Neural cell (in vitro differentiated cells): ENCODE measurements at places on chromosomes 4 and X. TPM values are rescaled to one million over a fixed set of nuclear protein-coding genes. Genes with fewer than 3 reads are reported as not detected.

The FOXO4 gene
- 1.9 and 3.1 TPM in 2 replicates for polyA plus RNA-seq

The VCX3A gene
- 0.87 TPM in 1 of 2 replicates, not detected in the other for polyA plus RNA-seq

The CT45A3 gene
- not detected in 2 replicates for polyA plus RNA-seq

The SH2D1A gene
- not detected in 2 replicates for polyA plus RNA-seq

The IL15 gene
- 0.06 TPM in 1 of 2 replicates, not detected in the other for polyA plus RNA-seq

The AREG gene
- not detected in 2 replicates for polyA plus RNA-seq

The MGAT4D gene
- 0.05 TPM in 1 of 2 replicates, not detected in the other for polyA plus RNA-seq

The PIGA gene
- polyA plus RNA-seq, result 17.5 and 20.7 TPM in 2 replicates

The AFM gene
- not detected in 2 replicates for polyA plus RNA-seq

The BEX2 gene
- polyA plus RNA-seq, result 603 and 631 TPM in 2 replicates

The LAMTOR3 gene
- 172 and 203 TPM in 2 replicates for polyA plus RNA-seq

The UCP1 gene
- not detected in 2 replicates for polyA plus RNA-seq

The NOCT gene
- 5.1 and 7.7 TPM in 2 replicates for polyA plus RNA-seq

The VCX gene
- polyA plus RNA-seq, result not detected in 2 replicates

The PRSS12 gene
- 1.1 and 2.4 TPM in 2 replicates for polyA plus RNA-seq

The GAGE12H gene
- not detected in 2 replicates for polyA plus RNA-seq

The SCML2 gene
- polyA plus RNA-seq, result 14.7 and 15.4 TPM in 2 replicates

The HSFX2 gene
- polyA plus RNA-seq, result 1.3 TPM in 1 of 2 replicates, not detected in the other

The ZFP92 gene
- 0.06 TPM in 1 of 2 replicates, not detected in the other for polyA plus RNA-seq

The RBM46 gene
- polyA plus RNA-seq, result 0.09 TPM in 1 of 2 replicates, not detected in the other

The GAGE2A gene
- not detected in 2 replicates for polyA plus RNA-seq
